ENCODE measurements at places on chromosomes 1 and 21.

DNA sequence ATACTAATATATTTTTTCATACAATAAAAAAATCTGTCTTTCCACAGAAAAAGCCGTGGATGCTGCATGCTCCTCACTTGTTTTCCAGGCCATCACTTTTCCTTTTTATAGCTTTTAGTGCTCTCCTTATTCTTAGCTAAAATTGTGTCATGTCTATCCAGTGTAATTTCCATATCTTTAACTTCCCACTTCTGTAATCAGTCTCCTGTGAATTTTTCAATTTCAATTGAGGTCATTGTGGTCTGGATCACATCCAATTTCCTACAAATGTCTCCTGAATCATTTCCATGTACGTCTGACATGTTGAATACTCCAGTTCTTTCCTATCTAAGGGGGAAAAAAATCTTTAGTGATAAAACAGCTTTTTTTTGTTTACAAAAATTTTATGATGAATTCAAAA, 838.2 kb upstream of the B3GALT2 start:
- DNase-seq = peak; percentile 57

- DNase-seq = no peak
Observed at GRCh38 chr21:45502600-45502999, 39.6 kb downstream of the SLC19A1 start.

DNA sequence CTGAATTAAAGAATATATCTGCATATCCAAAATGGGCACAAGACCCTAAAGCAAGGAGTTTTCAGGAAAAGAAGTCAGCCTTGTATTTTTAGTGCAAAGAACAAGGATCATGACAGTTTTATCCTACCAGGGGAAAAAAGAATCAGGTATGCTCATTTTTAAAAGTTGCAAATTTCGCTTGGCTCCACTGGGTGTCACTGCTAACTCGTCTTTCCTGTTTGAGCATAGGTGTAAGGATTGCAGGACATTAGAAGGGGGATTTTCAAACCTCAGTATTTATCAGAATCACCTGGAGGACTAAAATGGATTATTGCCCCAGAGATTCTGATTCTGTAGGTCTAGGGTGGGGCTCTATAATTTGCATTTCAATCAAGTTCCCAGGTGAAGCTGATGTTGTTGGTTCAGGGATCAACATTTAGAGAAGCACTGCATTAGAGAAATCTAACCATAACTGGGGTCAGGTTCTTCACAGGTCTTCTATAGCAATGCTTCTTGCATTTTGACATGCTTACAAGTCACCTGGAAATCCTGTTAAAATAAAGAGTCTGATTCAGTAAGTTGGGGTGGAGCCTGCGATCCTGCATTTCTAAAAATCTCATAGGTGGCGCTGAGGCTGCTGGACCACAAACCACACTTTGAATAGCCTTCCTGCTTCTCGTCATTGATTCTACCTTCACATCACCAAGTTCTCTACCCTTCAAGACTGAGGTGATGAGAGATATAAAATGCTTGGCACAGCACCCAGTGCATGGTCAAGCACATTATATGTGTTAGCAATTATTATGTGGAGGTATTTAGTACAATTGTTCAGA, 39.6 kb downstream of the NUF2 start:
- no peak for DNase-seq

DNA sequence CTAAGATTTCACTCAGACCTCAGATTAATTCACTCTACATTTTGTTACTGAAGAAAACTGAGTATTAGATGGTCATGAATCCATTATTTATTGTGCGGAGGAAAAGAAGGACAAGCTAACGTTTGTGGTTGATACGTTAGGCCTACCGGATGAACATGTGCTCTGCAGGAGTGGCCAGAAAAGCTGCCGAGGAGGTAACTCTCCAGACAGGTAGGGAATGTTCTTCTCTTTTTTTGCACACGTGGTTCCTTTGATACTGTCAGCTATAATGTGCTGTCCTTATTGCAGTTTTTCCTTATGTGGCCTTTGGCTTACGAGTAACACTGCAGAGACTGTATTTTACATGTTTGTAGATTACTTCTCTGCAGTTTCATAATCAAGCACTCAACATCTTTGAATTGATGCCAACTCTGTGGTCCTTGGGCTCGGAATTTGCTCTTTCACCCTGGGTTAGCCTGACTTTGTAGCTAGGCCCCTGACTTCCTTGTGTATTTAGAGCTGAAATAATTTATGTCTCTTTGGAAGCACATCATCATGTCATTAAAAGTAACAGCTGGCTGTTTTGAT, 13.6 kb downstream of the MTR start:
- no peak for DNase-seq

GRCh38 chr1:43275826-43276620, 6.2 kb downstream of the TMEM125 start:
- DNase-seq = no peak

DNA sequence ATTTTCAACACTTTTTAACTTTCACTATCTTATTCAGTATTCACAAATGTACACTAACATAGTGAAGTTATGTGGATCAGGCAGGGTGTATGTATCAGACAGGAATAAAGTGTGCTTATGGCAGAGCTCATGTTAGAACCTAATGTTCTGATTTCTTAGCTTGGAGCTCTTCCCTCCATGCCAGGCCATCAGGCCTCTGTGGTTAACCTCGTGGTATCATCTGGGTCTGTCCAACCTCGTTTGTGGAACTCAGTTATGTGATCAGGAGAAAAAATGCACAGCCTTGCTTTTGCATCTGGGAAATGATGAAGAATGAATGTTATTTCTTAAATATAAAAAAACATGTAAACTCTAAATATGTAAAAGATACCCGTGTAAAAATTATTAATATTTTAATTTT, 86.9 kb downstream of the MPZL1 start:
- DNase-seq = no peak

- DNase-seq = no peak
Observed at GRCh38 chr1:47769295-47769694, 227.9 kb downstream of the TRABD2B start.

DNA sequence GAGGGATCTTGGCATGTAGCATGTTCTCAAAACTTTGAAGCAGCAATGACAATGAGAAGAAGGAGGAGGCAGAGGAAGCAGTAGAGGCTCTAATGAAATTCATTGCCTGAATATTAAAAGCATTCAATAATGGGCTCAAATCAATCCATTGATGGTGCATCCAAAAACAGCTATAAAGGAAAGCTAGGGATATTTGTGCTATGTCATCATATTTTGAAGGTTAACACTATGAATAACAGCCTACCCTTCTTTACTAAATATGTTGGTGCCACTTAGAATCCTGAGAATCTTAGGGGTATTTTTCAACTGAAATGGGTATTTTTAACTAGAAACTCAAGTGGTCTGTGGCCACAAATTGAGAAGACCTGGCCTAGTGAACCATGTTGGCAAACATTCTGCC, 153.7 kb downstream of the SETD4 start:
- no peak for DNase-seq

GRCh38 chr1:24470592-24470991, 32.0 kb upstream of the RCAN3 start:
- no peak for DNase-seq

DNA sequence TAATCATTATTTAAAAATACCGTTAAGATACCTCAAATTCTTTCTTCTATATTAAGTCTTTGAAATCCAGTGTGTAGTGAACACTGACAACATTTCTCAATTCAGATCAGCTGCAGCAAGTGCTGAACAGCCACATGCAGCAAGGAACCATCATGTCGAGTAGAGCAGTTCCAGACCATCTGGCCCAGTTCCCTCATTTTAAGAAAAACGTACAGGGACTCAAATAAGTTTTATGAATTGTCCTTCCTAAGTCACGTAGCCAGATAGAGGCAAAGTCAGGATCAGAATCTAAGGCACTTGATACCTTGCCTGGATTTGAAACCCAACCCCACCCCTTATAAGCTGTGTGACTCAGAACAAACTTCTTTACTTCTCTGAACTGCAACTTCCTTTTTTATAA, 132.4 kb downstream of the PROX1 start:
- DNase-seq = no peak

- DNase-seq = no peak
Observed at GRCh38 chr1:48066936-48067335, 69.8 kb upstream of the TRABD2B start.

- DNase-seq = no peak
Observed at GRCh38 chr1:2950926-2951305, 70.4 kb upstream of the ACTRT2 start.

GRCh38 chr1:54795841-54796468, 5.2 kb downstream of the TTC22 start:
- no peak for DNase-seq

DNA sequence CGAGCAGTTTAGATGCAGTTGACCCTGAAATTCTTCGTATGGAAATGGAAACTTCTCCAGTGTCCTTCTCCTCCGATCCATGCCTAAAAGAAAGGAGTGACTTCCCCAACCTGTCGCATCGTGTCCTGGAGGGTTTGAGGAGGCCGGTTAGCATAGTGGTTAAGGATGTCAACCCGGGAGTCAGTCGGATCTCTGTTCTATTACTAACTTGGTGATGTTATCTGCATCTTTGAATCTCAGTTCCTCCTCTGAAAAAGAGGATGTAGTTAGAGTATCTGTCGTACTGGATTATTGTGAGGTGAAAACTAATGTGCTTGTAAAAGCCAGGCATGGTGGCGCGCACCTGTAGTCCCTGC, 684 bp downstream of the ZBTB8B start:
- DNase-seq = peak; percentile 22

- no peak for DNase-seq
Observed at GRCh38 chr1:23661887-23662286, 29.7 kb upstream of the RPL11 start.

DNA sequence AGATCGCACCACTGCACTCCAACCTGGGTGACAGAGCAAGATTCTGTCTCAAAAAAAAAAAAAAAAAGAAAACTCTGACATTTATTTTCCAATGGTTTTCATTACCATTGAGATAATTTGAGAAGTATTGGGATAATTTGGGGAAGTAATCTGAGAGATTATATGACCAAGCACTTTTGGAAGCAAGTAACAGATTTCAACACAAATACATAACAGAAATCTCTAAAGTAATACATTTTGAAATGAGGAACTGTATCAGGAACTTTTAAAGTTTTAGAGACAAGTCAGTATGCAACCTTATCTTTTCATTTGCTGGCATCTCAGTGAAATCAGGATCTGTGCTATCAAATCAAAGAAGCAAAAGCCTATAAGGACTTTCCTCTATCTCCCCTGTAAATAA, 25.4 kb upstream of the SLC16A1 start:
- DNase-seq = peak; percentile 53

DNA sequence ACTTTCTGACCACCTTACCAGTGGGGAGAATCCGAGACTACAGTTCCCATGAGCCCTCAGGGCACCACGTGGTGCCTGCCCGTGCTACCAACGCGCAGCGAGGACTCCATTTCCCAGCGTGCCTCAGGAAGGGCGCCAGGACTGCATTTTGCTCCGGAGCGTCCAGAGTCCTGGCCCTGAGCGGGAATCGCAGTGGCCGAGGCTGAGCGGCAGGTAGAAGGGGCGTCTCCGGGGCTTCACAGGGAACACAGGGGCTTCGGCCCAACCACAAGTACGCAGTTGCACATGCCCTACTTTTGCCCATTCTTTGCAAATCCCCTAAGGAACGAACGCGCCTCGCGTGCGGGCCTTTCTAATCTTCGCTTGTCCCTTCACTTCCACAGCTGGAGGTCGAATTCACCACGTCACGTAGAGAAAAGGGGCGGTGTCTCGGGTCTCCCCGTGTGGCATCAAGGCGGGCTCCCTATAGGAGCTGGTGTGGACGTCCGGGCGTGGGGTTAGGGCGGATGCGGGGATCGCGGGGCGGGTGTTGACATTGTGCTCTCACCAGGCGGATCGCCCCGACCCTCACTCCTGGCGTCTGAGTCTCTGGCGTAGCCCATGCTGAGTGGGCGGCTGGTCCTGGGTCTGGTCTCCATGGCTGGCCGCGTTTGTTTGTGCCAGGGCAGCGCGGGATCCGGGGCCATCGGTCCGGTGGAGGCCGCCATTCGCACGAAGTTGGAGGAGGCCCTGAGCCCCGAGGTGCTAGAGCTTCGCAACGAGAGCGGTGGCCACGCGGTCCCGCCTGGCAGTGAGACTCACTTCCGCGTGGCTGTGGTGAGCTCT, at the start of gene BOLA1:
Gene BOLA1 (plus strand): TSS at position 109 of the 825 bp plus-strand sequence. CDS start 492 bp downstream, at position 601.
- DNase-seq = peak; percentile 84

- DNase-seq = no peak
Observed at GRCh38 chr1:27057801-27058625, 45.4 kb upstream of the TENT5B start.

DNA sequence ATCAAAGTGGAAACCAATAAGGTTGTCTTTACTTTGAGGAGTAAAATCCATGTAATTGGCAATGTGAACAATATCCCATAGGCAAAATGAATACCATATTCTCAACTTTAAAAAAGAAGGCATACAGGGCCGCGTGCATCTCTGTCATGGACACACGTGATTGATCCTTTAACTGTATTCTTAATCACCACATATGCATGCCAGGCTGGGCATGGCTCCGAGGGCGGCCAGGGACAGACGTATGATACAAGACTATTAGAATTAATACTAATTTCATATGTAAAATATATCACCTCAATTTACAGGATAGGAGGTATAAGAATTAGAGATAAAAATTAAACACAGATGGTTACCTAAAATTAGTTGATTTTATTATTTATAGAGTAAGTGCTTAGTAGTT, 11.2 kb downstream of the RGS21 start:
- no peak for DNase-seq

- DNase-seq = no peak
Observed at GRCh38 chr1:4170548-4171340, 270.7 kb upstream of the C1orf174 start.

- DNase-seq = no peak
Observed at GRCh38 chr1:215807218-215807617, 240.1 kb downstream of the KCTD3 start.

DNA sequence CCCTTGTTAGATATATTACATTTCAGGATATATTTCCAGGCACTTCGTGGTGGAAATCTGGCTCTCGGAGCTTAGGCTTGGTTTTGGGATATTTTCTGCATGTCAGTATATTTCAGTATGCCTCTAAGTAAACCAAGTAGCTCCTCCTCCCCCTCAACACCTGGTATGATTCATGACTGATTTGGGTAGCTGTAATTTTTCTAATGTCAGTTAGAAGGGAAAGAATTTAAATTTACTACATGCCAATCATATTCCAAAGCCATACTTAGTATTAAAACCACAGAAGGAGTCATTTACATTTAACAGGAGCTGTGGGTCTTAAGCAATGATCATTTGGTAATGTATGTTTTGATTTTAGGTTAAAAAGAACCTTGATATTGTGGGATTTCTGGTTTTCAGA, 40.6 kb downstream of the ST6GALNAC3 start:
- no peak for DNase-seq

GRCh38 chr1:167987174-167987573, 50.3 kb upstream of the MPC2 start:
- DNase-seq = no peak

GRCh38 chr1:206834711-206835110, 30.7 kb upstream of the IL20 start:
- peak; percentile 95 for DNase-seq

- DNase-seq = no peak
Observed at GRCh38 chr1:115544131-115544530, 97.6 kb upstream of the VANGL1 start.
